ENCODE measurements at places on chromosomes 2 and 18. TPM values are rescaled to one million over a fixed set of nuclear protein-coding genes. Genes with fewer than 3 reads are reported as not detected.

FAM124B gene
- 4.8 TPM for total RNA-seq

RASGRP3 gene
- total RNA-seq = 13.7 TPM

TSHZ1 gene
- 17.0 TPM for total RNA-seq

FOXD4L1 gene
- 0.62 TPM for total RNA-seq

SLC11A1 gene
- 419 TPM for total RNA-seq

MC4R gene
- total RNA-seq = 0.35 TPM

TLX2 gene
- not detected for total RNA-seq

CCDC148 gene
- total RNA-seq = 2.8 TPM

LHCGR gene
- 0.30 TPM for total RNA-seq

RMC1 gene
- total RNA-seq = 34.2 TPM

CPLX4 gene
- total RNA-seq = not detected

IMPACT gene
- total RNA-seq = 25.6 TPM

AMER3 gene
- not detected for total RNA-seq

TYMS gene
- 6.4 TPM for total RNA-seq

GULP1 gene
- total RNA-seq = 27.6 TPM

BMPR2 gene
- 137 TPM for total RNA-seq

CD207 gene
- 3.0 TPM for total RNA-seq

MTCL1 gene
- total RNA-seq = 7.9 TPM

C2orf92 gene
- total RNA-seq = 15.1 TPM

CPS1 gene
- 3.0 TPM for total RNA-seq

KIF1A gene
- total RNA-seq = 0.24 TPM

TUBA4B gene
- 3.5 TPM for total RNA-seq

DYNAP gene
- total RNA-seq = not detected

UGT1A5 gene
- total RNA-seq = 0.27 TPM

MAIP1 gene
- total RNA-seq = 14.8 TPM

CPO gene
- total RNA-seq = not detected

Measured in lower lobe of right lung (tissue), 2 donors.